ENCODE measurements at places on chromosomes 4 and X.

- no peak for DNase-seq
Measured at GRCh38 chrX:65688403-65688871, 21.0 kb downstream of the MSN start.

DNA sequence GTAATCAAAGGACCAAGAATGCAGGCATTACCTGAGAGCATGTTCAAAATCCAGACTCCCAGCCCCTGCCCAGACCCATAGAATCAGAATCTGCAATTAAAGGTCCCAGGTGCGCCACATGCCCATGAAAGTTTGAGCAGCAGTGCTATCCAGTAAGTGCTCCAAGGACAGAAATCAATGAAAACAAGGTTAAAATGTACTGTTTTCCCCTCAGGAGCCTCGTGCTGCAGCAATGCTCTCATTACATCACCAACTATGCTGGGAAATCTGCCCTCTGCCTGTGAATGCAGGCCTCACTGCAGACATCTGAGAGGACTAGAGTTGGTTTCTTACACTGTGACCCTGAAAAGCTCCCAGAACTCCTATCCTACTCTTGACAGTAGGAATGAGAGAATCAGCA is 21.1 kb downstream of the ANXA5 start:
- no peak for DNase-seq

DNA sequence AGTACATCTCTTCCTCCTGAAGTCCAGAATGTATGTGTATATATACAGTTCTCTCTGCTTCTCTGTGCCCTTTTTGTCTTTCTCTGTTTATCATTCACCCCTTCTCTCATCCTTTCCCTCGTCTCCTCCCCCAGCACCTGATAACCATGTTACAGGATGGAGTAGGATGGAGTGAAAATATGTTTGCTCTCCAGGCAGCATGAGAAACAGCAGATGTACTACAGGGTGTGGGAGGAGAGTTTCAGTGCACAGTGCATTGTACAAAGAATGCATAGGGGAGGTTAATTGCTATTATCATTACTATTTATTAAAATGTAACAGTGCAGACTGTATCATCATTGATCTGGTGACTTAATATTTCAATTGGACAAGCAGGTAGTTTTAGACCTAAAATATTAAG is 104.5 kb downstream of the MFAP3L start:
- no peak for DNase-seq

GRCh38 chrX:18962329-18962728 is 21.6 kb downstream of the PHKA2 start:
- DNase-seq: no peak

GRCh38 chr4:56787380-56787779 is 34.1 kb downstream of the SPINK2 start:
- no peak for DNase-seq

- DNase-seq: peak; percentile 4
Measured at GRCh38 chr4:130808492-130808891, 1712.5 kb downstream of the C4orf33 start.

- no peak for DNase-seq
Measured at GRCh38 chrX:13622401-13622964, 30.5 kb upstream of the TCEANC start.

GRCh38 chr4:169226565-169226964 is 44.2 kb downstream of the SH3RF1 start:
- DNase-seq: no peak

GRCh38 chr4:182644683-182645050 is 272.5 kb downstream of the DCTD start:
- no peak for DNase-seq

DNA sequence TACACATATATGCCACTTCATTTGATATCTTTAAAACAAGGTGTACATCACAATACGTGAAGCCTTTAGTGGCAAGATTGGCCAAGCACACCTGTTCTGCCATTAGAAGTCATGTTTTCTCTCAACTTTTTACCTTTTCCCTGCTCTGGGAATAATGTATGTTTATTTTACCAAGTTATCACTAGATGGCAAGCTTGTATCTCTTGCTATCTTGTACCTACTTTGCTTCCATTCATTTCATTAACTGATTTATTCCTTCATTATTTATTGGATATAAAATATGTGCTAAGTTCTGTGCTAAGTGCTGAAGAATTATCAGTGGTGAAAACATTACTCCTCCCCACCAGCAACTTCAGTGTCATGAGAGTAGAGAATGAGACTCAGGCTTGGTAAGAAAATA is 245.5 kb downstream of the ANK2 start:
- DNase-seq: no peak

DNA sequence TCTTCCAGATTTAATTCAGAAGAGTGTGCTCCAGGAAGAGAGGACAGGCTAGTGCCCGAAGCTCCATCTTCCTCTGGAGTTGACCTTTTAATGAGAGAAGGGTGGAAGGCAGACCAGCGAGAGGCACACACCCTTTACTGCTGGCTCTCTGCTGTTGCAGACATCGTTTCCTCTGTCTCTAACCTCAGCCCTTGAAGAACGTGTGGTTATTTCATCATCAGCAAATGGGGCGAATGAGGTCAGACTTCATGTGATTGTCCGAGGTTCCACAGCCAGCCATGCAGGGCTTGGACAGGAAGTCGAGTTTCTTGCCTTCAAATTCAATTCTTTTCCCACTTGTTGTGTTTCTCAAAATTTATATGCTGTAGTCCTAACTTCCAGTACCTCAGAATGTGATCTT is 155.2 kb upstream of the MSX1 start:
- no peak for DNase-seq

- no peak for DNase-seq
Measured at GRCh38 chrX:120111611-120112010, 4.1 kb downstream of the RHOXF1 start.

GRCh38 chr4:163697121-163697520 is 202.6 kb downstream of the TMA16 start:
- no peak for DNase-seq

DNA sequence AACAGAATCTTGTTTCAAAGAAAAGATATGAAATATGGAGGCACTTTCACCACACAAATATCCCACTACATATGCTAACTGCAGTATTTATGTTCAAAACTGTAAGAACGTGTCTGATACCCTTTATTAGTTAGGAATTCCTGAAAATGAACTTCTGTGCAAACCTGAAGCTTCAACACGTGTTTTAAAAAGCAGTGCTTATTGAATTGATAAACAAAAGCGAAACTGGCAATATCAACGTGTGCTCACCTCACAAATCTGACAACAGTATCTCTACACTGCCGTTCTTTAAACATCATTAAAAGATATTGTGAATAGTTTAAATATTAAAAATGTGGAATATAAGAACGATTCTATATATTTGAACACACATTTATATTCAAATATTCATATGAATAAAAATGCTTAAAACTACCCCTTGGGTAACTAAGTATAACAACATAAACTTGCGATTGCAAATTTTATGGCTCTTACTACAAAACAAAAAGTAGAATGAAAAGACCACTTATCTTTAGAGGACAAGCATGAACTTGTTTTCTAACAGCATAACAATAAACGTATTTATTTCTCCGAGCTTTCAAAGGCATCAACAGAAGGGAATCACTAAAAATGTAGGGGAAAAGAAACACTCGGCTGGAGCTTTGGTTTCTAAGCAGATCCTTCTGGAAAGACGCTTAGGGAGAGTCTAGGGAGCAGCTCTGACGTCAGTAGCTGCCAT is at the start of gene LRP2BP:
LRP2BP (minus strand) TSS at position 687 of the 718 bp plus-strand sequence. CDS start 17,738 bp downstream, outside the sequence.
- DNase-seq: peak; percentile 71

- DNase-seq: no peak
Measured at GRCh38 chr4:183876268-183876934, 28.7 kb upstream of the STOX2 start.

GRCh38 chrX:39891781-39892180 is 206.0 kb downstream of the BCOR start:
- no peak for DNase-seq

GRCh38 chr4:101919373-101919977 is 128.9 kb downstream of the BANK1 start:
- no peak for DNase-seq

GRCh38 chrX:13689741-13690211 is 848 bp downstream of the RAB9A start:
- no peak for DNase-seq

DNA sequence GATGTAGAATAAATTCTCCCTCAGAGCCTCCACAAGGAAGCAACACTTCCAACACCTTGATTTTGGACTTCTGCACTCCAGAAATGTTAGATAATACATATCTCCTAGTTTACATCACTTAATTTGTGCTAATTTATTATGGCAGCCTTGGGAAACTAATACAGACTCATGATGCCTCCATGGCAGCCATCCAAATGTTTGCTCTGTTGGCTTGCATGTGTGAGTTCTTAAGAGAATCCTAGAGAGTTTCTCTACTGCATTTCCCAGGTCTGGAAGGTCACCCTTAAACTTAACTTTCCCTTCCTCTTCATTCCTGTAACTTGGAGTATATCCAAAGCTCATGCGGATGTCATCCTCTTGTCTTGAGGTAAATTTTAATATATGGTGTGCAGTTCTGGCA is 956.1 kb downstream of the ADGRL3 start:
- DNase-seq: no peak

DNA sequence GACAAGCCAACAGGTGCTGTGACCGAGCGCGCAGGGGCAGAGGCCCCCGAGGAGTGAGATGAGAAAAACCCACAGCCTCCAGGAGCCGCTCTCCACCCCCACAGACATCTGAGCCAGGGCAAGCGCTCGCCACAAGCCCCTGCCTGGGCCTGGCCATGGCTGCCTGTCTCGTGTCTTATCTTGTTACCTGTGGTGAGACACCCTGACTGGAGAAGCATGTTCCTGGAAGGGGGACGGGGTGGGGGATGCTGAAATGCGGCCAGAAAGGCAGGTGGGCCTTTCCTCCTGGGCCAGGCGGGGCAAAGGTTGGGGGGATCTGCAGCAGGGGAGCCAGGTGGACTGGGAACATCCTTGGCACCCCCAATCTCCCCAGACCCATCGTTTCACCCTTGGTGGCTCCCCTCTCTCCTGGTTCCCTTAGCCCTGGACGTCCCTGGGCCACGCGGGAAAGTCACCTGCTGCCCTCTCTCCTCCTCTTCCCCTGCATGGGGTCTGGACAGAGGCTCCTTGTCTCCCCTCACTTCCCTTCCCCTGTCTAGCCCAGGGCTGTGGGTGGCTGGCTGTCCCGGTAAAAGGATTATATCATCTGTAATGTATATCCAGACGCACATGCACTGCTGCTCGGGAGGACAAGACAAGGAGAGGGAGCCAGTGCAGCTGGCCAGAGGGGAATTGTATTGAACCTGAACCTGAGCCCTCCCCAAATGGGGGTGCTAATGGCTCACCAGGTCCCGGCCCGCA is 8.4 kb upstream of the DUSP9 start:
- peak; percentile 20 for DNase-seq

- peak; percentile 47 for DNase-seq
Measured at GRCh38 chrX:64894454-64895038, 81.7 kb downstream of the ZC4H2 start.

- DNase-seq: no peak
Measured at GRCh38 chr4:123312951-123313592, 83.5 kb upstream of the SPRY1 start.

DNA sequence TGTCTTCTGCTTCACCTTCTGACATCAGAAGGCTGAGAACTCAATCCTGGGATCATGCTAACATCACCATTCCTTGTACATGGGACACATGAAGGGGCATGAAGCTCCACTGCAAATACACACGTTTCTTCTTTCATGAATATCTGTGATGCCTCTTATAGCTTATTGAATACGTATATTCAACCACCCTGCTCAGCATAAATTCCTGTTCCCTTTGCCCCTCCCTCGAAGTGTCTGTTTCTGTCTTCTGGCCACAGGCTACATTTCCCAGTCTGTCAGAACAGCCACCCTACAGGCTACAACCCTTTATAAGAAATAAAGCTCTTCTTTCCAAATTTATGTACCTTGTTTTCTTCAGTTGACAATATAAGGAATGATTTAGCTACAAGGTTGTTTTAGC is 201.3 kb upstream of the STS start:
- no peak for DNase-seq

DNA sequence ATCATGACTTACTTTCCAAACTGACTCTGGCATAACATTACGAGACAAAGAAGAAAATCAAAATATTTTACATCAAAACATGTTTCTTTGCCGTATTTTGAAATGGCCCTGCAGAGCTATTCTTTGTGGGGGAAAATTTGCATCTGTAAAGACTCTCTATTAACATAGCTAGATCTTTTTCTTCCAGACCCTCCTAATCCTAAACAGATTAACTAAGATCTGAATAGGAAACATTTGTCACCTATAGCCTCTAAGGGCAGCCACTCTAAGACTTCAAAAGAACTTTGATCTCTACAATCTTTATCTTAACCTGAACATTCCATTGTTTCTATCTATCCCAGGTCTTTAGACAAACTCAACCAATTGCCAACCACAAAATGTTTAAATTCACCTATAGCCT is 176.6 kb upstream of the CENPE start:
- no peak for DNase-seq

GRCh38 chr4:100816436-100817045 is 298.7 kb upstream of the EMCN start:
- no peak for DNase-seq

DNA sequence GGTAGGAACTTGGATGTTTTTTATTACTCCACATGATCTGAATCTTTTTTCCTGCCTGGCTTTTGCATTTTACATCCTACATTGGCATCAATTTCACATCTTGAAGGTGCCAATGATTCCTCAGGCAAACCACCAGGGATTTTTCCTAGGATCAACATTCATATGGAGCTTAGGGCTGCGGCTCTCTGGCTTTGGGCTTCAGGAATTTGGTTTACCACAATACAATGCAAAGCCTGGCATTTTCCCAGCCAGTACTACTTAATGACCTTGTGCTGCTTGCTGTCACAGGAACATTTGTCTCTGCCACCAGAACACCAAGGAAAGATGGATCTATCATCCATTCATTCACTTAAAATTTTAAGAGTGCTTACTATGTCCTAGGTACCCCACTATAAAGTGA is 180.7 kb downstream of the PDGFC start:
- DNase-seq: no peak

- DNase-seq: no peak
Measured at GRCh38 chrX:65718538-65718937, 51.1 kb downstream of the MSN start.

DNA sequence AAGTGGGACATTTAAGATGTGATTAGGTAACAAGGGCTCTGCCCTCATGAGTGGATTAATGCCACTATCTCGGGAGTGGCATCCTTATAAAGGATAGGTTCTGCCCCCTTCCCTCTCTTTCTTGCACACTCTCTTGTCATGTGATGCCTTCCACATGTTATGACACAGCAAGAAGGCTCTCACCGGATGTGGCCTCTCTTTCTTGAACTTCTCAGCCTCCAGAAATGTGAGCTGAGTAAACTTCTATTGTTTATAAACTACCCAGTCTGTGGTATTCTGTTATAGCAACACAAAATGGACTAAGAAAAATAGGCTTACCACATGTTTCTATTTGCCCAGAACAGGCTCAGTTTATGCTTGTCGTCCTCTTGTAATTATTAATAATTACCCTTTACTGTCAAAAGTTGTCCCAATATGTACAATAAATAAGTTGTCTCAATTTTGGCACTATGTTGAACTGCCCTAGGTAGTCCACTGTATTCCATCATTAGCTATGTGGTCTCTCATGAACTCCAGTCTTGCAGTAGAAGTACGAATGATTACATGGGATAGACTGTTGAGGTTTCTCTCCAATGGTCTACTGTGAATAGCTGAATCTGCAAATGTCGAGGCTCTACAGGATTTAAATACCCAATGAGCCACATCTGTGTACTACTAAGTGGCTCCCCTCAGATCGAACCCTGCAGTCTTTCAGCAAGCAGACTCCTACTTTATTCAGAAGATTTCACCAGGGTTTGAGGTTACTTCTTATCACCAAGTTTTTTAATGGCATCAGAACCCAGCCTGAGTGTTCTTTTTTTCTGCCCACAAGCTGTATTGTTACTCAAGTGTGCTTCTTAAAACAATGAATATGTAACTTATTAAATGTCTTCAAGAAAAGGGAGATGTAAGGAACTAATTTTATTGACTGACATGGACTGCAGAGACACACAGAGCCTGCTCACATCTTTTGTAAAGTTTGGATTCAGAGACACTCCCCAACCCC is 102.0 kb upstream of the LEF1 start:
- DNase-seq: peak; percentile 70
